ENCODE measurements at places on chromosomes 4 and X.
A peak's percentile ranks its signal among the peaks of the same experiment; 100 is the strongest.

DNA sequence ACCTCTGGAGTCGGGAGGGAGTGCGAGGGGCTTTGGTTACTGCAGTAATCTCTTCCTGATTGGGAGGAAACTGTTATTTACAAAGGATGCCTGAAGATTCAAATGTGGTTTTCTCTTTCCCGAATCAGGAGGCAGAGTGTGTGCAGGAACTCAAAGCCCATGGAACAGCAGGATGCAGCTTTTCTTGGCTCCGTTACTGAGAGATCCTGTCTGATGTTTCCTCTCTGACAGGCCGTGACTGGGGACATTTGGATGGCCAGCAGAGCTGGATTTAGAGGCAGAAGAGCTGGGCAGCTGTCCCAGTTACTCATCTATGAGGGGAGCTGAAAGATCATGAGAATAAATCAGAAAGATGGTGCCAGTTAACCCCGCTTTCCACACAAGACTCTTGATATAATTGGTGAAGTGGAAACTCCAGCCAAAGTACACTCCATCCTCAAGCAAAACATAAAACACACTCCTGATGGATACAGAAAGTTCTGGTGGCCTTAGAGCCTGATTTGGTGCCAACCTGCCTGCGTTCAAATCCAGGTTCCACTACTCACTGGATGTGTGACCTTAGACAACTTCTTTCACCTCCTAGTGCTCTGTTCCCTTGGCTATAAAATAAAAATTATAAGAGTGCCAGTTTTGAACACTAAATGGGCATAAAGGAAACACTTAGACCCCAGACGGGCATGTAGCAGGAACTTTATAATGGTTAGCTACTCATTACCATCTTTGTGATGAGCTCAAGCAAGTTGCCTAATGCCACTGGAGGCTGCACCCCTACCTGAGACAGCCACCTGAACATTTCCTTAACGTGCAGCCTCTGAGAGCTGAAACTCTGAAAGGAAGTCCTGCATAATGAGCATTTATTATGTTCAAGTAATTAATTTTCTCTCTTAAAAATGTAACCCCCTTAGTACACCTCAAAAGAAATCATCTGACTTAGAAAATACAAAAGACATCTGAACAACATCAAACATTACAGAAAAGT is 349.0 kb upstream of the GATB start:
- DNase-seq: no peak

- no peak for DNase-seq
Measured at GRCh38 chr4:158966091-158966490, 136.8 kb upstream of the RAPGEF2 start.

DNA sequence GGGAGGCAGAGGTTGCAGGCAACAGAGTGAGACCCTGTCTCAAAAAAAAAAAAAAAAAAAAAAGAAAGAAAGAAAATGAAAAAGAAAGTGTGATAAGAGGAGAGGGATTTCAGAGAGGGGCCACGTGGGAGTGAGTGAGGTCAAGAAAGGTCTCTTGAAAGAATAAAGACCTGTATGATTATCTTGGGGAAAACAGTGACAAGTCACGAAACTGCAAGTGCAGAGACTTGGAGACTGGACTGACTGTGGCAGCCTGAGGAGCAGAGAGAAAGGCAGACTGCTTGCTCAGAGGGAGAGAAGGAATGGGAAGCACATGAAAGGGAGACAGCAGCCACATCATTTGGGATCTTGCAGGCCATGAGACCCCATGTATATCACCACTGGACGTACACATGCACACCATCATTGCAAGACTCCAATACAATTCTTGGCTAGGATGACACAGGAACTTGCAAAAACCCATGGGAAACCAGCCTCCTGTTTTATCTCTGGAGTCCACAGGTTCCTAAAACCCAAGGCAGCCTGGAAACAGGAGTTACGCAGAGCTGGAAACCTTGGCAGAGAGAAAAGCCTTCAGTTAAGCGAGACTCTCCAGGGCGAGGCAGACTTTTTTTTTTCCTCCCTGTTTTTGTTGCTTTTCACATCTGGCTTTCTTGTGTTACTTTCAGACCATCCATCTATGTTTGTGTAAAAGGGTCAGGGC is 207.0 kb upstream of the TBL1X start:
- no peak for DNase-seq

GRCh38 chr4:3262208-3263052 is 13.5 kb downstream of the MSANTD1 start:
- no peak for DNase-seq

GRCh38 chr4:80069837-80070731 is 2.9 kb downstream of the ANTXR2 start:
- no peak for DNase-seq

DNA sequence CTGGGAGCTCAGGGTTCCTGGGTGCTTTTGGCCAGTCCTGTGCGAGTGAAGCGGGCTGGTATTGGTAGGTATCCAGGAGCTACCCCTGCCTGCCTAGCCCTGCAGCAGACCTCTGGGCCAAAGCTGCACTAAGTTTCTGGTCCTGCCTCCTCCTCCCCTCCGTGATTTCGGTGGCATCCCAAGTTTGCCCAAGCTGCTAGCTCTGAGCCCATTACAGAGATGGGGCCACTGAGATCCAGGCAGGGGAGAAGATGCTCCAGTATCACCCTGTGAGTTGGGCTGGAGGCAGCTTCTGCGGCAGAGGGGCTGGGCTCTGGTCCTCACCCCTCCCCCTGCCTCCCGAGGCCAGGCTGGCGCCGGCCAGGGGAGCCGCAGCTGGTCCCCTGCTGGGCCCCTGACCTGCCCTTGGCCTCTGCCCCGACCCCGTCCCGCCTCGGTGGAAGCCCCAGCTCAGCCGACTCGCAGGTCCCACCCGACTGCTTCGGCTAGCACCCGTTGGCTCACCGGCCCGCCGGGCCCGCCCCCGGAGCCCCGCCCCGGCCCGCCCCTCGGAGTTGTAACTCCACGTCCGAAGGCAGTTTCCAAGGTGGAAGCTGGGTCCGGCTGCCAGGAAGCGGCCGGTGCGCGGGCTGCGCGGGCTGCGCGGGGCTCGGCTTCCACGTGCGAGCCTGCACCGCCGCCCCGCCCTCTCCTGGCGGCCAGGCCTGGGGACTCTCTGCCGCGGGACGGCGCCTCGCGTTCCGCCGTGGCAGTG is at the start of gene DUSP9:
DUSP9 (plus strand) TSS at position 584 of the 754 bp plus-strand sequence. CDS start 751 bp downstream, outside the sequence.
- peak; percentile 42 for DNase-seq

- peak; percentile 40 for DNase-seq
Measured at GRCh38 chr4:140296335-140297220, 76.9 kb upstream of the SCOC start.

- no peak for DNase-seq
Measured at GRCh38 chrX:96483647-96484160, 200.9 kb upstream of the DIAPH2 start.

- no peak for DNase-seq
Measured at GRCh38 chr4:73661646-73662119, 41.4 kb upstream of the RASSF6 start.

- no peak for DNase-seq
Measured at GRCh38 chr4:166078955-166079354, 205.9 kb downstream of the TLL1 start.

GRCh38 chrX:53430231-53430630 is 3.9 kb downstream of the HSD17B10 start:
- no peak for DNase-seq

DNA sequence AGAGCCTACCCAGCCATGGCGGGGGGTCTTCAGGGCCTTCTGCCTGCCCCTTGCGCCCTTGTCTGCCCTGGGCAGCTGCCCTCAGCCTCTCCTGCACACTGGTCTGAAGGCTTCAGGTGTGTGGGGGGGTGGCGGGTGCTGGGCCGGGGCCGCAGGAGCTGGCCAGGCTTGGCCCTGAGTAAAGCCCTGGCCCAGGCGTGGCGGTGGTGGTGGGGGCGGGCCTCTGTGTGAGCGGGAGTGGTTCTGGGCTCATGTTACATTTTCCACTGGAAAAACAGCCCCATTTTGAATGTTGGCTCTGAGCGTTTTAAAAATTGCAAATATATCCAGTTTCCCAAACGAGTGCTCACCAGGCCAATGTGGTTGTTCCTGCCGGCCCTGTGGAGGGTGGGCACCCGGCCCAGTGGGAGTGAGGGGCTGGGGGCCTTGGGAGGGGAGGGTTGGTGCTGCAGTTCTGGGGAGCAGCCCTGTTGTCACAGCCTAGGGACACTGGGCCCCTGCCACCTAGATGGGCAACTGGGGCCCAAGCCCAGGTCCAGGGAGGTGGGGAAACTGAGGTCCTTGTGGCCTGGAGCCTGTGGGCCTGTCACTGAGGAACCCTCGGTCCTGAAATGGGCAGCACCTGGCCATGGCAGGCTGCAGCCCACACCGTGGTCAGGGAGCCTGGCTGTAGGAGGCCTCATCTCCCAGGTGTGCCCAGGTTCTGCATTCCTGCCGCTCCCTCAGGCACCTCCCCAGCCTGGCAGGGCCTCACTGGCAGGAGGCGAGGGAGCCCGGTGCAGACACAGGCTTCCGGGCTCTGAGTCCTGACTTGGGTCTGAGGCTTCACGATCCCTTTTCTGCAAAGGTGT is 28.3 kb downstream of the FGFRL1 start:
- DNase-seq: no peak

DNA sequence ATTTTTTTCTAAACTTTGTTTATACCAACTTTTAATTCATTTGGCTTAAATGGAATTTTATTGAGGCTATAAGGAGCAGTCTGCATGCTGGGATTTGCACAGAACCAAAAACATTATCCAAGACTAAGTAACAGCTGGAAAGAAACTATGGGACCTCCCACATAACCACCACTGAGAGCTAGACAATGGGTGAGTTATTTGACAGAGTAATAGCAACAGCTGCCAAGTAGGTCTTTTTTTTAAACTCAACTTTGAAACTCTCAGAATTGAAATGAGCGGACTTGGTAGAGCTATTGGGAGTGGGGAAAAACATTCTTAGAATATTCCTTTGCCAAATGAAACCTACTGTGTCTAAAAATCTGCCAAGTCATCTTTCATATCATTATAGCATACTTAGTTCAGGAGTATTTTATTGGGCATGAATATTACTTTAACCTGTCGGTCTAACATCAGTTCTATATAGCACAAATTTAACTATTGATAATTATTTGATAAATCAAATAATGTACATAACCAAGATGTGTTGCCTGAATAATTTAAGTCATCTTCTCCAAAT is 1428.0 kb downstream of the PCDH7 start:
- DNase-seq: no peak

GRCh38 chr4:14262221-14262620 is 634.7 kb upstream of the BOD1L1 start:
- DNase-seq: no peak

DNA sequence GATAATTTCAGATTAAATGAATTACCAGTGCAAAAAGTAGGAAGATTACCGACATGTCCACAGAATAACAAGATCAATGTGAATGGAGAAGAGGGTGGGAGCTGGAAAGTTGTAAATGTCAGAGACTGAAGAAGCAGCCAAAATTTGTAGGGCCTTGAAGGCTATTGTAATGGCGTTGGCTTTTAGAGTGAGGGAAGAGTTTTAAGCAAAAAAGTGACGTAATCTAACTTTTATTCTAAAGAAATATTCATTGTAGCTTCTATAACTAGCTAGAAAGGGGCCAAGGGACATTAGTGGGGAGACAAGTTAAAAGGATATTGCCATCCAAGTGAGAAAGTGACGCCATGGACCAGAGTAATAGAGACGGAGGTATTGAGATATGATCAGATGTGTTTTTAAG is 63.3 kb upstream of the PCDH7 start:
- DNase-seq: no peak

GRCh38 chr4:39714166-39714565 is 16.2 kb downstream of the UBE2K start:
- DNase-seq: no peak

DNA sequence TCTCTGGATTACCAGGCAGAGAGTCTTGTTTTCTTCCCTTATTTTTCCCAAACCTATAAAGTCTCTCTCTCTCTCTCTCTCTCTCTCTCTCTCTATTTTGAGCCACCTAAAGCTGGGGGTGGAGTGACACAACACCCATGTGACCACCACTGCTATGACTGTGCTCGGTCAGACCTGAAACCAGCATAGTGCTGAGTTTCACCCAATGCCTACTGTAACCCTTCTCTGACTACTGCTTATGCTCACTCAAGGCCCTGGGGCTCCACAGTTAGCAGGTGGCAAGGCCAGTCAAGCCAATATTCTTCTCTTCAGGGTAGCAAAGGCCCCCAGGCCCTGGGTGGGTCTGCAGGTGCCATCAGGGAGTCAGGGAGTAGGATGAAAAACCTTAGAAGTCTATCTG is 114.7 kb upstream of the ARMCX2 start:
- DNase-seq: no peak

DNA sequence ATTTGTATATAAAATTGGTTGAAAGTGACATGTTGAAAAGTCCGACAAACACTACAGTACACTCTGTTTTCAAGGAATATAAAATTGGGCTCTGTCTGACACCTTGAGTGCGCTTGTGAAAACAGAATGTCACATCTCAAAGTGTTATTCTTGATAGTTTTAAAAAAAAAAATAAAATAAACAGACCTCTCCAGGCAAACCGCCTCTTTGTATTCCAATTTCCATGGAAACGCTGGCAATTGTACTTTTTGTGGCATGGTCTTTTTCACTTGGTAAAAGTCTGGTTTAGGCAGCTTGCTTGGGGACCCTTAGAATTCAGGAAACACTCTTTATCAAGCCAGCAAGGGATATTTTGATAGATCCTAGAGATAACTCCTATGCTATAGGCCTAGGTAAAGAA is 302.5 kb downstream of the RAB28 start:
- DNase-seq: no peak

- no peak for DNase-seq
Measured at GRCh38 chr4:182809417-182810102, 107.6 kb downstream of the DCTD start.

DNA sequence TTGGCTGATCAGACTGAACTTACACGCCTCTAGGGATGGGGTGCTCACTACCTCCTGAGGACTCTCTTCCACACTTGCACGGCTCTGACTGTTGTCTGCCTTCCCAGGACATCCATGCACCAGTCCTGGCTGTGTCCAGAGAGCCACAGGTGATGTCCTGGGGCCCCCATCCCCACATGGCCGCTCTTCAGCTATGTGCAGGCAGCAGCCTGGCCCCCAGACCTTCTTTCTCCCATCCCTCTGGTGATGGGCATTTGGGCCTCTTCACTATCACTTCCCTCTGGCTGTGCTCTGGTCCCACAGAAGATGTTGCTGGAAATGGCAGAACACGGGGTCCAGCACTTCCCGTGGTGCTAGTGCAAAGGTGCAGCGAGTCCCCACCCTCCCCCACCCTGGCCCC is 40.9 kb upstream of the HMX1 start:
- no peak for DNase-seq

DNA sequence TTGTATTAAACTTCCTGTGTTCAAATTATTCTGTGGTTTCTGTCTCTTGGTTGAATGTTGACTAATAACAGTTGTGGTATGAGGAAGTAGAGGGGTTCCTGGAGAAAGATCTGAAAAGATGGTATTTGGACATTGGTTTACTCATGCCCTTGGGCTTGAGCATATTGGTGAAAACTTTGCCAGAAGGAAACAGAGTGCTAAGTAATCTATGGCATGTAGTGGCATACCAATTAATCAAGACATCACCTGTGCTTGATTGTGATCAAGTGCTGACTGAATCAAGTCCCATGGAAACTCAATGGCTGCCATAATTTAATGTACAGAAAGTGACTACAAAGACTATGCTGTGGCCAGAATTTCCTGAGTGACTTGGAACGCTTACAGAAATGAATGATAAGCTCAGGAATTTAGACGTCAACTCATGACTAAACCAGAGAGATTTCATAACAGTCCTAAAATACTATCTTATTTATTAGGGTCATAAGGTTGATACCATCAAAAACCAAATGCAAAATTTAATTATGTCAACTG is 2062.9 kb downstream of the ARAP2 start:
- no peak for DNase-seq

- DNase-seq: no peak
Measured at GRCh38 chr4:8731364-8731763, 138.8 kb downstream of the CPZ start.

GRCh38 chr4:168319486-168320019 is 1.0 kb upstream of the DDX60 start:
- no peak for DNase-seq

Measured in mesothelial cell of epicardium (in vitro differentiated cells).